ENCODE measurements at places on chromosomes 13 and 19. TPM values are rescaled to one million over a fixed set of nuclear protein-coding genes. Genes with fewer than 3 reads are reported as not detected.

GRCh38 chr13:92823059-92823458, 403.5 kb upstream of the GPC6 start:
- no peak for DNase-seq

ZBTB7A gene
- 3.5 TPM for total RNA-seq

- DNase-seq, result no peak
Measured at GRCh38 chr13:66853564-66853963, 376.6 kb downstream of the PCDH9 start.

GRCh38 chr19:5450482-5451126, 4.6 kb upstream of the ZNRF4 start:
- no peak for DNase-seq

- DNase-seq, result no peak
Measured at GRCh38 chr19:16593181-16593580, 21.0 kb upstream of the SLC35E1 start.

HRC gene
- total RNA-seq, result 0.91 TPM

DNA sequence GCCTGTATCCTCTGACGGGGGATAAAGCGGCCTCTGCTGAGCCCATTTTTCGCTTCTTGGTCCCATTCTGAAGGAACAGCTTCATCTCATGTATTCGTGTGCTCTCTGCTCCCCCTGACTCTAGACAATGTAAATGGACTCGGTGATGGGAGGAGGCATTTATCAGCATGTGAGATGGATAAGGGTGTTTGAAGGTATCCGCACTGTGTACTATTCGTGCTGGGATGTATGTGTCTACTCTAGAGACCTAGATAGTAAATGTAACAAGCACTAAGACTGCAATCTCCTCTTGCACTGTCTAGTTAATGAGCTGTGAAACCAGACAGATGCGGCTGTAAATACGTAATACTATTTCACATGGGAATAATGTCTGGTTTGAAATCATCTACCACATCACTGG, 134.6 kb upstream of the ARGLU1 start:
- no peak for DNase-seq
